ENCODE measurements at places on chromosomes 7 and 10.

- no peak for DNase-seq
These were observed 62.5 kb upstream of the INPP5A start for GRCh38 chr10:132475086-132475485.

GRCh38 chr10:115956225-115957011 lies 316.6 kb downstream of the GFRA1 start:
- DNase-seq, result peak; percentile 41

DNA sequence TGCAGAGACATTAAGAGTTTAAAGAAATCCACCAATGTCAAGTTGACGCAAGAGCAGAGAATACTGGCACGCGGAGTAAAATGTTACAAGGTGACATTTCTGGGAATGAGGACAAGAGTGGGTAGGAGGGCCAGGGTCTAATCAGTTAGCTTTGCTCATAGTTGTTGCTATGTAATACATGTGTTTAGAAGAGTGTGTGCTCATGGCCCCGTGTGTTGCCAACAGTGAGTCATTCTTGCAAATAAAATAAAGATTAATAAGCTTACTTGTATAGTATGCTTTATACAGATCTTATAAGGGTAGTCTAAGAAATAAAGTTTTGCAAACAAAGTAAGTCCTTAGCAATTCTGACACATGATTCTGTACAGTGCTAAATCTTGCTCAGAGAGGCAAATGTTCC lies 64.5 kb downstream of the DNMBP start:
- DNase-seq, result peak; percentile 69

GRCh38 chr7:14196555-14196954 lies 207.1 kb upstream of the ETV1 start:
- DNase-seq, result peak; percentile 2

- no peak for DNase-seq
These were observed 1236.6 kb downstream of the GATA3 start for GRCh38 chr10:9291081-9291480.

- DNase-seq, result no peak
These were observed 18.8 kb upstream of the SORBS1 start for GRCh38 chr10:95579835-95580535.

- no peak for DNase-seq
These were observed 28.9 kb downstream of the PON1 start for GRCh38 chr7:95295397-95295796.

DNA sequence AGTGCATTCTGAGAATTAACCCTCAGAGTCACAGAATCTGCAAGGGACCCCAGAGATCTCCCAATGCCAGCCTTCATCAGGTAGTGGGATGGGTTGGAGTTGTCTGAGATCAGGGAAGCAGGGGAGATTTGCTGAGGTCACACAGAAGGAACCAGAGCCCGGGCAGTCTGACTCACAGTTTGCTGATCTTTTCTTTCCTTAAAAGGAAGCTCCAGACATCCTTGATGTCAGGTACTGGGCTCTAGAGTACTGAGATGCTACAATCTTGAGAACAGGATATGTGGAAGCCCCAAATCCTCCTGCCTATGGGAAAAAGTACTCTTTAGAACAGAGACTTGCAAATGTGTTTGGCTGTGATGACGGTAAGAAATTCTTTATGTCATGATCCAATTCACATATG lies 706 bp downstream of the TBATA start:
- peak; percentile 44 for DNase-seq

- DNase-seq, result no peak
These were observed 439.2 kb upstream of the IGFBP3 start for GRCh38 chr7:46360296-46360695.

DNA sequence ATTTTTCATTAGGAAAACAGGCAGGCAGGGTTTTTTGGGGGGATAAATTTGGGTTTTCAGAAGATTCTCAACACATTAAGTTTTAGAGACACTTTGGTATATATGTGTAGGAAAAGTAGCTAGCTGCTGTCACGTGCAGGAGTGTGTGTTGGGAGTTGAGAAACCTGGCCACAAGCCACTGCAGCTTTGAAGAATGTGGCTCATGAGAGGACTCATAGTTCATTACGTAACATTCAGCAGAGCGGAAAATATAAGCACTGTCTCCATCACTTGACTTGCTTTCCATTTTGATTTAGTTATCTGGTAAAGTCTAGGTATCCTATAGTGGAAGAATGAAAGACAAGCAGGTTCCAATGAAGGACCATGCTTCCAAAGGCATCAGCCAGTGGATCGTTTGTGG lies 31.2 kb downstream of the SMNDC1 start:
- DNase-seq, result peak; percentile 55

GRCh38 chr7:40332516-40332915 lies 197.7 kb downstream of the SUGCT start:
- DNase-seq, result no peak

DNA sequence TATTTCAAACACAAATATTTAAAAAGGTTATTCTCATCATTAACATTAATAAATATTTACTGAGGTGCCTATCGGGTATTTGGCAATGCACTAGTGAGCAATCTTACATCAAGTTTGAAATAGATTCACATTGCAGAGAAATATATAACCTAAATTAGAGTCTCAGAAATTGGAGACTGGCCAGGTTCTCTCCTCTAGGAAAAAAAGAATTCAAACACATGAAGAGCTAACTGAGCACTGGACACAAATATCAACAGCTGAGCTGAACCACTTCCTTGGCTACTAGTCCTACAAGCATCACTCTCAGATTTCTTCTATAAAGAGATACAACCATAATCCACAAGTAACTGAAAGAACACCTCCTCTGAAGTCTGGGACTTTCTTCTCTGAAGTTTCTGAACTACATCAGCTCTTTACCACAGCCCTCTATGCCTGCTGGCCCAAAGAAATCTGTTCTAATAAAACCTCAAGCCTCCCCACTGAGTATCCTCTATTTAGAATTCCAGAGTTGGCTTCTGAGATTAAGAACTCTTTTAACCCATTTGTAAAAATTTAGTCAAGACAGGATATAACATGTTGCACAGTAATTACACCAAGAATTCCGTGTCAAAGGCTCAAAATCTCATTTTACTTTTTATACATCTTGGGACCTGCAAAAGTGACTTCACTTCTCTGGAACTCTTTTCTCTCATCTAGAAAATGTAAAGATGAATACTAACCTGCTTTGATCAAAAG lies 45.2 kb downstream of the MTERF1 start:
- no peak for DNase-seq

GRCh38 chr10:49194212-49194920 lies 6.2 kb upstream of the TMEM273 start:
- DNase-seq, result no peak

DNA sequence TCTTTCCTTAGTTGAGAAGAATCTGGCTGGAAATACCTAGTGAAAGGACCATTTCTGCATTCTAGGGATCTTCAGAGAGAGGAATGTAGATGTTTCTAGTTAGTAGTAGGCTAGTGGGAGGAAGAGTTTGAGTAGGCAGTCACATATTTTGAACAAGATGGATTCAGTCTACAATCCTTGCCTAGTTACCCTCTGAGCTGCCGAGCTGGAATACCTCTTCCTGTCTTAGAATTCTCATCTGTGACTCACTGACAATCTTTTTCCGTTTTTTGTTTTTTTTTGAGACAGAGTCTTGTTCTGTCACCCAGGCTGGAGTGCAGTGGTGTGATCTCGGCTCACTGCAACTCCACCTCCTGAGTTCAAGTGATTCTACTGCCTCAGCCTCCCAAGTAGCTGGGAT lies 30.7 kb upstream of the PLPP4 start:
- peak; percentile 87 for DNase-seq

DNA sequence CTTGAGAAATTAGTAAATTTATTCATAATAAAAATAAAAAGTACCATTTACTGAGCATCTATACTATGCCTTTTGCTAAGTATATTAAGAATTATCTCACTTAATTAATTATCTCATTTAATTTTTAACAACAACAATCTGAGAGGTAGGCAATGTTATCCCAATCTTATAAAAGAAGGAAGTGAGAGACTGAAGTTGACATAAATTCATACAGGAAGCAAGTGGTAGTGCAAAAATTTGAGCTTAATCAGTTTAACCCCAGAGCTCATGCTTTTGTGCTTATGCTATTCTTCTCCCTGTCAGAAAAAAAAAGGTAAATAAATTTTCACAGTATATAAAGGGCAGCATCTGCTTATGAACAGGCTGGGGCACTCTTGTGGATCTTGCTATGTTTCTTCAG lies 2.7 kb upstream of the LIPF start:
- no peak for DNase-seq

DNA sequence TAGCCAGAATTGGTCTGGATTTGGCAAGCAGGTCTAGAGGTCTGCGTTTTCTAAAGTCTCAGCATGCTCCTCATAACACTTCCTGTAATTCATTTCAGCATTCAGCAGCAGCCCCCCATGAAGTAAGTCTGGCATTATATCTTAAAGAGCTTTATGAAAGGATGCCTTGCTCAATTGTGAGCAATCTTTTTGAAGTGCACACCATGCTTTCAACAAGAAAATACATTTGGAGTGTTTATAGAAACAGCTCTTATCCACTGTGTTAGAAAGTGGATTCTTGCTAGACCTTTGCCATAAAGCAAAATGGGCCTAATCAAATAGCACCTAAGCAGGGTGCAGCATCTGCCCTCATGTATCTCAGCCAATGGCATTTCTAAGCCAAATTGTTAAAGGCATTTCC lies 378.0 kb upstream of the AKR1E2 start:
- DNase-seq, result no peak

- no peak for DNase-seq
These were observed 86.8 kb downstream of the GPR158 start for GRCh38 chr10:25261558-25261957.

DNA sequence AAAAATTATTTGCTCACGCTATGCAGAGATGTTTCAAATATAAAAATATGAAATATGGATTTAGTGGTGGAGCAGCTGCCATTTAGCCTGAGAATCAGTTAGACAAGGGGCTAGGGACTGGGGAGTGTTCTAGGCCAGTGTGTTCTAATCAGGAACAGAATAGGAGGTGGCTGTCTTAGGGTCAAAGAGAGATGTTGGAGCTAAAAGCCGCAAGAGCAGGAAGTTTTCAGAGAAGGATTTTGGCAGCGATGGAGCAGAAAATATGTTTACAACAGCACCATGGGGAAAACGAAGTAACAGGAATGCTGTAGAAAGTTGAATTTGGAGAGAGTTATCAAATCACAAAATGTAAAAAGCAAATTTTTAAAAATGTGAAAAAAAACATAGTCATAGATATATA lies 314.0 kb upstream of the SEMA3A start:
- DNase-seq, result no peak

Measured in fibroblast of skin of back (primary cell).